ENCODE measurements at places on chromosomes 7 and 10.

GRCh38 chr10:48286356-48286755, 11.9 kb upstream of the FRMPD2 start:
- DNase-seq: no peak

GRCh38 chr10:15140698-15141097, 27.8 kb downstream of the NMT2 start:
- DNase-seq: no peak

GRCh38 chr10:47206449-47207280, 93.3 kb upstream of the GDF10 start:
- DNase-seq: no peak

DNA sequence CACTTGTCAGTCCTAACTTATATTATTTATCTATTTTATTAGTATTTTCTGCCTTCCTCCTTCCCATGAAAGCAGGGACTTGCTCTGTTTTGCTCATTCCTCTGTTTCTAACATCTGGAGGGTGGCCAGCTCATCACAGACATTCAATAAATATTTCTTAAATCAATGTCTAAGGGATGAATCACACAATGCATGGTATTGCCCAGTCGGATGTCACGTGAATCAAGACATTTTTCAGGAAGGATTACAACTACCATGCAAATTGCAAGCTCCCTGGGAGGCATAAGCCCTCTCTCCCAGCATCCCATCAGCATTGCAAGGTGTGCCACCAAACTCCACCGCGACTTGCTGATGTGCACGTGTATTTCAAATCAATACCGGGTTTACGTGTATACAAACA, 146.6 kb upstream of the RNF32 start:
- DNase-seq: no peak

All from thoracic aorta (tissue), 2 donors.